Activated CD4-positive, alpha-beta T cell treated with anti-CD3 and anti-CD28 coated beads, Interleukin-2, amount 10 ng/mL, durations not matched to agents 24 days and 14 days (primary cell): ENCODE measurements at places on chromosomes 6 and 20. TPM values are rescaled to one million over a fixed set of nuclear protein-coding genes. Genes with fewer than 3 reads are reported as not detected.

DNA sequence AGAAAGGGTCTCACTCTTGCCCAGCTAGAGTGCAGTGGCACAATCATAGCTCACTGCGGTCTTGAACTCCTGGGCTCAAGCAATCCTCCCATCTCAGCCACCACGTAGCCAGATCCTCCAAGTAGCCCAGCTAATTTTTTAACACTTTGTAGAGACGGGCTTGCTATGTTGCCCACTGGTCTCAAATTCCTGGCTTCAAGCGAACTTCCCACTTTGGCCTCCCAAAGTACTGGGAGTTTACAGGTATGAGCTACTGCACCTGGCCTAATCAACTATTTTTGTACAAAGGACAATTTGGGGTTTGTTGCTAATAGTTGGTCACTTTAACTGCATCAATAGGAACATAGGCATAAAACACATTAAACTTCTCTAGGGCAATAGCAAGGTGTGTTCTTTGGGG is 29.9 kb upstream of the SYNCRIP start:
- no peak overlapping the region for H3K4me3 ChIP-seq
- peaks cover 57% of the 10 kb centered on the region for H3K36me3 ChIP-seq
- no peaks in the 10 kb centered on the region for H3K27me3 ChIP-seq
- no peak for DNase-seq
- H3K27ac ChIP-seq, result no peak overlapping the region

The KIF13A gene
- total RNA-seq, result not detected in 2 replicates

The GABRR1 gene
- not detected in 2 replicates for total RNA-seq

DNA sequence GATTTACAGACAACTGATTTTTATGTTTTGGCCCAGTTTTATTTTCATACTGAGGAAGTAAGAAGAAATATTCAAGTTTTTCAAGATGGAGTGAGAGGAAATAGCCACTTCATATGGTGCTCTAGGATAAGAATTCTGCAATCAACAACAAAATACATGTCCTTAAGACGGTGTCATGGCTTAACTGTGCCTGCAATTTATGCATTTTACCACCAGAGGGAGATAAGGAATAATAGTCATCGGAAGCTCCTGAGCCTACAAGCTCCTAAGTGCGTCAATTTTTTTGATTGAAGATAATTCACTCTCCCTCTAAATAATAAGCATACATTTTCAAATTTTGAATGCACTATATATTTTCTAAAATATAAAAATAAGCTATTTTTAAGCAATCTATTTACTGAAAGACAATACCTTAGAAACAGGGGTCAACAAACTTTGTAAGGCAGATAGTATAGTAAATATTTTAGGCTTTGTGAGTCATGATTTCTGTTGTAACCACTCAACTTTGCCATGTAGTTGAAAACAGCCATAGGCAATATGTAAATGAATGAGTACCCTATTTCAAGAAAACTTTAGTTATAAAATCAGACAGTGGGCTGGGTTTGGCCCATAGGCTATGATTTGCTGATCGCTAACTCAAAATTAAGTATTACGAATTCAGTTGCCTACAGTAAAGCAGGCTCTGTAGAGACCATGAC is 230.9 kb upstream of the DTNBP1 start:
- no peaks in the 10 kb centered on the region for H3K36me3 ChIP-seq
- no peak overlapping the region for H3K27ac ChIP-seq
- H3K4me1 ChIP-seq, result no peaks in the 10 kb centered on the region

- H3K4me1 ChIP-seq, result no peaks in the 10 kb centered on the region
- peaks cover 24% of the 10 kb centered on the region for H3K27me3 ChIP-seq
- no peak overlapping the region for H3K27ac ChIP-seq
- no peak overlapping the region for H3K4me3 ChIP-seq
- H3K36me3 ChIP-seq, result no peaks in the 10 kb centered on the region
Observed at GRCh38 chr6:144899161-144899560, 614.0 kb downstream of the UTRN start.

DNA sequence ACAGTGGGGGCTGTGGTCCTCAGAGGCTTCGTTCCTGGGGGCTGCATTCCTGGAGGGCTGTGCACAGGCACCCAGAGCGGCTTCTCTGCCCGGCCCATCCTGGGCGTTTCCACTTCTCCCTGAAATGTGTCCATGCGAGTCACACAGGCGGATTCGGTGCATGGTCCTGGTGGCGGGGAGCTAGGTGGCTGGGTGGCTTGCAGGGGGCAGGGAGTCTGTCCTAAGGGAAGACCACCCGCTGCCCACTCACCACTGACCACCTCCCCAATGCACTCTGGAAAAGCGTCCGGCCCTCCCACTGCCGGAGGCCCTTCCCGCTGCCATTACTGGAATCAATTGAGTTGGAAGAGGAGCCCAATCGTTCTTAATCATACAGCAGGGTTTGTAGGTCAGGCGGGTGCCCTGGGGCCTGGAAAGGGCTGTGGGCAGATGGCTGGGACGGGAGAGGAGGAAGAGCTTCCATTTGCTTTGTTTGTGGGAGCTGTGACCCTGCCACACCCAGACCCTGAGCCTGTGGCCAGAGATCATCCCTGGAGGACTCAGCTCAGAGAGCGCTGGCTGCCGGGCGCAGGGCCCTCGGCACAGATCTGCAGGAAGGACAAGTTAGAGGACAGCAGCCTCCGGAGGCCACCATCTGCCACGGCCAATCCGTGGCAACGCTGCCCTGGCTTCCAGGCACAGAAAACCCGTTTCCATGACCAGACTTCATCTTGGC is 6.4 kb downstream of the CHRNA4 start:
- peaks cover under 1% of the 10 kb centered on the region for H3K27me3 ChIP-seq
- DNase-seq, result no peak
- H3K4me1 ChIP-seq, result no peaks in the 10 kb centered on the region
- no peak overlapping the region for H3K27ac ChIP-seq
- H3K4me3 ChIP-seq, result no peak overlapping the region
- peaks cover 3% of the 10 kb centered on the region for H3K36me3 ChIP-seq

GRCh38 chr20:4062721-4063606 is 47.6 kb upstream of the RNF24 start:
- H3K4me1 ChIP-seq, result peaks cover 36% of the 10 kb centered on the region
- no peak overlapping the region for H3K4me3 ChIP-seq
- H3K36me3 ChIP-seq, result no peaks in the 10 kb centered on the region
- H3K27ac ChIP-seq, result no peak overlapping the region
- no peak for DNase-seq
- no peaks in the 10 kb centered on the region for H3K27me3 ChIP-seq

GRCh38 chr6:5174756-5175549 is 85.8 kb downstream of the LYRM4 start:
- peak overlapping the region; percentile 70 for H3K4me3 ChIP-seq
- peaks cover 43% of the 10 kb centered on the region for H3K4me1 ChIP-seq
- peak overlapping the region; percentile 82 for H3K27ac ChIP-seq
- peaks cover 4% of the 10 kb centered on the region for H3K36me3 ChIP-seq
- peak; percentile 65 for DNase-seq

The FIG4 gene
- 8.1 and 8.5 TPM in 2 replicates for total RNA-seq

The CST3 gene
- 0.72 and 0.95 TPM in 2 replicates for total RNA-seq

- no peak for DNase-seq
- no peaks in the 10 kb centered on the region for H3K27me3 ChIP-seq
Observed at GRCh38 chr20:59813948-59814839, 119.2 kb downstream of the SYCP2 start.

DNA sequence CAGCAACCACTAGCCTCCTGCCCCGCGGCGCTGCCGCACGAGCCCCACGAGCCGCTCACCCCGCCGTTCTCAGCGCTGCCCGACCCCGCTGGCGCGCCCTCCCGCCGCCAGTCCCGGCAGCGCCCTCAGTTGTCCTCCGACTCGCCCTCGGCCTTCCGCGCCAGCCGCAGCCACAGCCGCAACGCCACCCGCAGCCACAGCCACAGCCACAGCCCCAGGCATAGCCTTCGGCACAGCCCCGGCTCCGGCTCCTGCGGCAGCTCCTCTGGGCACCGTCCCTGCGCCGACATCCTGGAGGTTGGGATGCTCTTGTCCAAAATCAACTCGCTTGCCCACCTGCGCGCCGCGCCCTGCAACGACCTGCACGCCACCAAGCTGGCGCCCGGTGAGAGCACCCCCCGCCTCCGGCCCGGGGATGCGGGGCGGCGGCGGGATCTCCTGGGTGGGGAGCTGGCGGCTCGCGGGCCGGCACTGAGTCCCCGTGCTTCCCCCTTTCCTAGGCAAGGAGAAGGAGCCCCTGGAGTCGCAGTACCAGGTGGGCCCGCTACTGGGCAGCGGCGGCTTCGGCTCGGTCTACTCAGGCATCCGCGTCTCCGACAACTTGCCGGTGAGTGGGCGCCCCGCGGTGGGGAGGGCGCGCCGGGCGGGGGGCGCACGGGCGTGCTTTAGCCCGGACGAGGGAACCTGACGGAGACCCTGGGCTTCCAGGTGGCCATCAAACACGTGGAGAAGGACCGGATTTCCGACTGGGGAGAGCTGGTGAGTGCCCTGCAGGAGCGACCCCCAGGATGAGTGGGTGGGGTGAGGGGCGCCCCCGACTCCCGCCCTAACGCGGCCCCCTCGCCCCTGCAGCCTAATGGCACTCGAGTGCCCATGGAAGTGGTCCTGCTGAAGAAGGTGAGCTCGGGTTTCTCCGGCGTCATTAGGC is 585 bp downstream of the PIM1 start:
- peaks cover 47% of the 10 kb centered on the region for H3K36me3 ChIP-seq
- DNase-seq, result peak; percentile 84
- H3K4me1 ChIP-seq, result peaks cover 54% of the 10 kb centered on the region
- no peaks in the 10 kb centered on the region for H3K27me3 ChIP-seq
- H3K27ac ChIP-seq, result peak overlapping the region; percentile 94

DNA sequence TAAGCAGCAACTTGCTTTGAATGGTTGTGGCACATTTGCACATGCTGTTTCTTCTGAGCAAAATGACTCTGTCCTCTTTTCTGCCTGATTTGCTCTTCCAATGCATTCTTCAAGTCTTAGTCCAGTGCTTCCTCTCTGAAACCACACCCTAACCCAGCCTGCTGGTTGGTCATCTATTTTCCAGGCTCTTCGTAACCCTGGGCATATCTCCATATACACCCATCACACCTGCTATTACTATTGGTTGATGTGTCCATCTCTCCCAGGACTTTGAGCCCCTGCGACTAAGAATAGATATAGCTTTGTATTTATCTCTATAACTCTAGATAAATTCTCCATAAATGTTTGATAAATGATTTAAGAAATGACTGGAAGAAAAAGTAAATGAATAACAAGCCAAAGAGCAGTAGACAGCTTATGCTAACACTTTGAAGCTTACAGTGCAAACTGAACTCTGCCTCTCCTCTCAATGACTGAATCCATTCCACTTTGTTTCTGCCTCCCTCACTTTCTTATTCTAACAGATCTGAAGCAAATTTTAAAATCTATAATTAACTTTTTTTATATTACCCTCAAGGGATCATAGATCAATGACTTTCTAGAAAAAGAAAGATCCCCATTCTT is 59.7 kb upstream of the NT5E start:
- H3K4me3 ChIP-seq, result no peak overlapping the region
- peaks cover 25% of the 10 kb centered on the region for H3K4me1 ChIP-seq
- no peaks in the 10 kb centered on the region for H3K27me3 ChIP-seq
- peak overlapping the region; percentile 61 for H3K27ac ChIP-seq
- H3K36me3 ChIP-seq, result peaks cover 1% of the 10 kb centered on the region
- peak; percentile 51 for DNase-seq

The SLC17A1 gene
- total RNA-seq, result 0.28 TPM in 1 of 2 replicates, not detected in the other

- peaks cover 7% of the 10 kb centered on the region for H3K4me1 ChIP-seq
- no peak overlapping the region for H3K4me3 ChIP-seq
- no peaks in the 10 kb centered on the region for H3K36me3 ChIP-seq
Observed at GRCh38 chr6:157516319-157517026, 135.5 kb downstream of the ZDHHC14 start.

The HSPA12B gene
- not detected in 2 replicates for total RNA-seq

The TEAD3 gene
- 1.7 and 2.2 TPM in 2 replicates for total RNA-seq

DNA sequence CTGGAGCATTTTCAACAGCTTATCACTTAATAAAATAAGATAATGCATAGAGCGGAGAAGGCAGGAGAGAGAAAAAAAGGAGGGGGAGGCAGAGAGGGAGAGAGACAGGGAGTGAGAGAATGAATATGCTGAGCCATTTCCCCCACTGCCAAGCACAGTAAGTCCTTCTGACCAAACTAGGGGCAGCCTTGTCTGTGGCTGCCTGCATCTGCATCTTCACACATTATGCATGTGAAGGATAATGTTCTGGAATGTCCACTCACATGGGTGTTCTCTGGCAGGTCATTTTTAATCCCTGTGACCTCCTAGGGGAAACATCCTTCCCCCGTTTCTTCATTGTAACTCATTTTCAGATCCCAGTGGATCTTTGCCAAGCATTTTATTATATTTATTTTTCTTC is 269.3 kb downstream of the FOXA2 start:
- H3K36me3 ChIP-seq, result no peaks in the 10 kb centered on the region
- DNase-seq, result no peak
- no peaks in the 10 kb centered on the region for H3K27me3 ChIP-seq
- H3K4me1 ChIP-seq, result no peaks in the 10 kb centered on the region
- H3K27ac ChIP-seq, result no peak overlapping the region
